ENCODE measurements at places on chromosomes 1 and 21.

DNA sequence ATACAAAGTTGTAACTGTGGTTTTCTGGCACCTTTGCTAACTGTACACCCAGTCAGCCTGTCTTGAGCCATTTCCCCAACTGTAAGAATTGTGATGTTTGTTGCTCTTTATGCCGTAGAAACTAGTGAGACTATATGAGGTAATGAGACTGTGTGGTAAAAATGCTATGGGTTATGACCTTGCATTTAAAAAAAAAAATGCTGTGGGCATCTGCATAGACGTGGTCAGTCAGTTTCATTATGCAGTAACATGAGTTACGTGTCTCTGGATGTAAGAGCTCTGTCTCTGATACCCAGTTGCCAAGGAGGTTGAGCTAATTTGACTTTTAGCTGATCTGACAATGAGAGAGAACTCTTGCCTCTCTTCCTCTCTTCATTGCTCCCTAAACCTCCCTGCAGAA is 80.6 kb upstream of the LAMC2 start:
- DNase-seq = peak; percentile 7

DNA sequence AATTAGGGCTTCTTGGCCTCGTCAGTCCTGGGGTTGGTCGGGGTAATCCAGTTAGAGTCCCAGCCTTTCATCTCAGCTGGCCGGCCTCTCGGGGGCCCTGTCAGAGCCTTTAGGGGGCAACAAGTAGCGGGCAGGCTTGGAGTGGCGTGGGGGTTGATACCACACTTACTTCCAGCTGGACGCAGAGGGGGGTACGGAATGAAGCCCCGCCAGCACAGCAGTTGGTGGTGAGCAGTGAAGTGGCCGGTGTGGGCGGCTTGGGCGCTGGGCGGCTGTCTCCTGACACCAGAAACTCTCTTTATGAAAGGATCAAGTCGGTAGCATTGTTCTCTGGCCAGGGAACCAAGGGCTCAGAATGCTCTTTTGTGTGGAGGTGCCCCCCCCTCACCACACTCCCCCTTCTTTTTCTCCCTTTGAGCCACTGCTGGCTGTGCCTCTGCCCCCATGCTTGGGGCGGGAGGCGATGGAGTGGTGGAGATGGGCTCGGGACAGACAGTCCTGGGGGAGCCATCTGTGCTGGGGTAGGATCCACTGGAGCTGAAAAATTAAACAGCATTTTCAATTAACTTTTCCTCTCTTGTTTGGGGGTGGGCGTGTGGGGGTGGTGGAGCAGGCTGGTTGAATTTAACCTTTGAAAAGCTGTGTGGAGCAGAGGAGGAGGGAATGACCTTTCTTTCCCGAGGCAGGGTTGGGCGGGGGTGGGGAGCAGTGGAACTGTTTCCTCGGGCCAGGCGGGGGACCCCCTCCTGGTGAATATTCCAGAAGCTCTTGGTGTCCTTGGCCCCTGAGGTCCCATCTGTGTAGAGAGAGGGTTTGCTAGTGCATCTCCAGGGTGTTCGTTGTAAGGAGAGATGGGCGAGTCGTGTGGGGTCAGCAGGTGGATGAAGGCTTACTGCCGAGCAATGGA is 102.7 kb downstream of the RNF220 start:
- DNase-seq = no peak

DNA sequence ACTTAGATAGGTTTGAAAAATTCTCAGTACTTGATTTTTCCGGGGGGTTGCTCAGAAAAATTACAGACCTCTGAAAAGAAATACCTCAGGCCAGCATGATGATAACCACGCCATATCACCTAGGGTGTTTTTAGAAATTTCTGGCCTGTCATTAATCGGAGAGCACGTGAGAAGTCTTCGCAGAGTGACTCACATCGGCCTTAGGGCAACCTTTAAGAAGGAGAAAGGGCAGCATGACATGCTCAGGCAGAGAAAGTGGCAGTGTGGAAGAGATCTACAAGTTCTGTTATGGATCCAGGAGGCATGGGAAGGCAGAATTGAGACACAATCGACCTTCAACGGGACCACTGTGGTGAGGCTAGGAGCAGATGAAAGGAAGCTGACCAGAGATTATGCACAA is 506.3 kb downstream of the LMO4 start:
- no peak for DNase-seq

DNA sequence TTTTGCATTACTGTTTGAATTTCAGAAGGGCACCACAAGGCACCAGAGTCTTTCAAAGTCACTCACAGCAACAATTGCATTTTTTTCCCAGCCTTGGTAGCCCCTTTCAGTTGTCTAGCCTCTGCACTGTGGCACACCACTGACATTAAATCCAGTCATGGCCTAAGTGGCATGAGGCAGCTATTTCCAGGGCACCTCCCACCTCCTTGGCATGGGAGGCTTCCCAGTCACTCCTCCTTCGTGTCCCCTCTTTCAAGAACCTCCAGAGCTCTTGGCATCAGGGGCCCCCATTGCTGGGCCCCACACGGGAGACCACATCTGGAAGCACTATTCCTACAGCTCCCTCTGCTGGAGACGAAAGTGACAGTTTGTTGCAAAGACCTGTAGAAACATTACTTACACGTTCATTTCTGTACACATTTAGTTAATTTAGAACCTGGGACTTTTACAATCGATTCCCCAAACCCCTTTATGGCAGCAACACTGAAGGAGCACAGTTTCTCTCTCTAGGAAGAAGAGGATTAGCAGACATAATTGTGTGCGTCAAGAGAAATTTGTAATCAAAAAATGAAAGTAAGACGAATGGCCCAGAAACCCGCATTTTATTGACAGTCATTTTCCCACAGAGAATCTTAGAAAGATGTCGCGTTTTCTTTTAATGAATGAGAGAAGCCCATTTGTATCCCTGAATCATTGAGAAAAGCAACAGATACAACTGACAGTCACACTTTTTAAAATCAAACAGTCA is 5.7 kb upstream of the CHD5 start:
- DNase-seq = peak; percentile 37

DNA sequence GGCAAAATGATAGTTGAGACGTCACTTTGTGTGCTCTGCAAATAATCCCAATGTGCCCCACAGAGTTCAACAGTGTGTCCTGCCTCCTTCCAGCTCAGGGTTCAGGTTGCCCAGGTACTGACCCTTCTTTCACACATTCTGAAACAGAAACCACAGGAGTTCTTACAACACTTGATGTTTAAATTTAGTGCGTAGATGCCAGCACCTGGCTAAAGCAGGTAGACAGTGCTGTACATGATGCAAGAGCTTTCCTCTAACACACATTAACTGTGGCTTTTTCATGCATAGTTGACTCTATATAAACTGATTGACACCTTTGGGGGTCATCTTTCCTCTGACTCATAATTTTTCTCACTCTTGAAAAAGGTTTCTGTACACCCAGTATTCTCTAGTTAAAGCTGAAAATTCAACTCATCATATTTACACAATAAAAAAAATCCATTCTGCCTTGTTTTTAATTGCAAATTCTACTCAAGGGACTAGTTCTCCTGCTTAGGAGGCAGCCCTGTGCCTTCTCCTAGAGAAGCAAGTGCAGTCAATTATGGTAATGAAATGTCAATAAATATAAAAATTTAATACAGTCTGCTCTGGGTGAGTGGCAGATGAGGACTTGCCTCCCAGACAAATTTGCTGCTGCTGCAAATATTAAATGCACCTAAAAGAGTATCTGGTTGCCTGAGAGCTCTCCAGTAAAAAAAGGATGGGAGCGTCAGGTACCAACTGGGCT is 91.4 kb downstream of the NR5A2 start:
- no peak for DNase-seq

- no peak for DNase-seq
Measured at GRCh38 chr1:181044449-181044966, 10.7 kb downstream of the MR1 start.

DNA sequence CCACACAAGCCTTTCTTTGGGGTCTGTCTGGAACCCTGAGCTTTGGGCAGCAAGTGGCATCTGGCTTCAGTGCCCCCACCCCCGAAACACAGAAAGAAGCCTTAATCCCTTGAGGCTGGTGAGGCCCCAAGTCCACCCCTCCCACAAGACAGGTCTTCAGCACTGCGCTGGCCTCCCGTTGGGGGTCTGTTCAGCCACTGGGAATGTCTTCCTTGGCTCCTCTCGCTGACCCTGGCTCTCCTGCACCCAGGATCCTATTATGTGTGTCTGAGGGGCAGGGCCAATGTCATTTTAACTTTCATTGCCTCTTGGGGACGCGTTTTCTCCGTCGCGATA is 26.9 kb downstream of the ATP8B2 start:
- no peak for DNase-seq

Measured in fibroblast of skin of scalp (primary cell).